ENCODE measurements at places on chromosomes 13 and 19.

- DNase-seq: no peak
Measured at GRCh38 chr19:44927746-44928145, 13.3 kb downstream of the APOC1 start.

DNA sequence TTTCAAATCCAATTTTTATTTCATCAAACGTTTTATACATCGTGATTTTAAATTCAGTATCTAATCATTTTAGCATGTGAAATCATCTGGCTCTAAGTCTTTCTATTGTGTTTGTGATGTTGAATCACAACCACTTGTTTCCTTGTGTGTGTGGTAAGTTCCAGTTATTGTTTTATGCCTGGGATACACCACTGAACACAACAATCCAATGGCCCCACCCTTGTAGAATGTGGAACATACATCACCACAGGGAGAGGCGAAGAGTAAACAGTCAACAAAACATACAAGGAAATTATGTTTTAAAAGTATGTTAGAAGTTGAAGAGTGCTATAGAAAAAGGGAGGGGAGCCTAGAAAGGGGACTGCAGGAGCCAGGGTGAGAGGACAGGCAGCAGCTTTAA lies 100.5 kb downstream of the EPSTI1 start:
- DNase-seq: no peak

DNA sequence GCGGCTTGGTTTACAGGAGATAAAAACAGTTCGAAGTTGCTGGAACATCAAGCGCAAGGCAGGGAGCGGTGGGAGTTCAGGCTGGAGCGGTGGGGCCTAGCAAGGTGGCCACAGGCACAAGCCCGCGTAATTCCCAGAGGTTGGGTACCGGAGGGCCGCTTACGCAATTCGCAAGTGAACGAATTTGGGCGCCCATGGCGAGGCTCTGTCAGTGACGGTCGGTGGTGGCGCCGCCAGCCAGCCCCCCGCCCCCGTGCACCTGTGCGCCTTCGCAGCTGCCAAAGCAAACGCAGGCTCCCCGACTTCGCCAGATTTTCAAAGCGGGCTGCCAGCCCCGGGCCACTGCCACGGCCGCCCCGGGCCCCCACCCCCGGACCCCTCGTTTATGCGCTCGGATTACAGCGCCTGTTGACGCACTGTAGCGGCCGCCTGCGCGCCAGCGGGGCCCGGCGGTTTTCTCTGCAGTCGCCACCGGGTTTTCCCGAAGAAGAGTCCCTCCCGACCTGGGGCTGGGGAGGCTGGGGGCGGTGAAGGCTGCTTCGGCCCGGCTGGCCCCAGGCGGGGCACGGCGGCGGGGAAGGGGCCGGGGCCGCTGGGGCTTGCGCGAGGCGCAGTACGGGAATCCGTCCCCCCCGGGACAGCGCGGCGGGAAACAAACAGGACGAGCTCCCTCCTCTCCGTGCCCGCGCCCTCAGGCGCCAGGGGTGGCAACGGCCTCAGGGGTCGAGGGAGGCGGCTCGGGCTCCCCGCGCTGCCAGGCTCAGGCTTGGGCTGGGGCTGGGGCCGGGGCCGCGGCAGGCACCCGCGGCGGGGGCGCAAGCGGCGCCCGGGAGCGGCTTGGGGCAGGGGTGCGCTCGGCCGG lies 709 bp downstream of the N4BP2L1 start:
- DNase-seq: no peak

GRCh38 chr19:5632657-5633056 lies 9.8 kb downstream of the SAFB start:
- DNase-seq: no peak

DNA sequence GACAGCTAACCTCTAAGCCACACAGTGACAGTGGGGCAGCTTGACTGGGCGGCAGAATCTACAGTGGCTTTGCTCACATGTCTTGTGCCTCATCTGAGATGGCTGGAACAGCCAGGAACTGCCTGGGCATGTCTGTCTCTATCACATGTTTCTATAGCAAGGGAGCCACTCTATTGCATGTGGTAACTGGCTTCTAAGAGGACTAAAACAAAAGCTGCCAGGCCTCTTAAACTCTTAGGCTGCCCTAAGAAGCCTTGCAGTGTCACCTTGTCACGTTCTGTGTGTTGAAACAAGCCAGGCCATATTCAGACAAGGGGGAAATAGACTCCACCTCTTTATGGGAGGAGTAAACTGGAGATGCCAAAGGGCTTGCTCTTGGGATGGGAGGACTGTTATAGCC lies 122.9 kb upstream of the MAB21L1 start:
- DNase-seq: no peak

- DNase-seq: no peak
Measured at GRCh38 chr13:102983496-102983895, 82.7 kb downstream of the SLC10A2 start.

All from AG04450 (cell line).